Activated CD8-positive, alpha-beta memory T cell treated with anti-CD3 and anti-CD28 coated beads, Interleukin-2, amount 50 U/mL, for 4 hours (primary cell): ENCODE measurements at places on chromosomes 4 and X.

GRCh38 chrX:37644381-37645305 is 40.9 kb upstream of the XK start:
- DNase-seq, result no peak

DNA sequence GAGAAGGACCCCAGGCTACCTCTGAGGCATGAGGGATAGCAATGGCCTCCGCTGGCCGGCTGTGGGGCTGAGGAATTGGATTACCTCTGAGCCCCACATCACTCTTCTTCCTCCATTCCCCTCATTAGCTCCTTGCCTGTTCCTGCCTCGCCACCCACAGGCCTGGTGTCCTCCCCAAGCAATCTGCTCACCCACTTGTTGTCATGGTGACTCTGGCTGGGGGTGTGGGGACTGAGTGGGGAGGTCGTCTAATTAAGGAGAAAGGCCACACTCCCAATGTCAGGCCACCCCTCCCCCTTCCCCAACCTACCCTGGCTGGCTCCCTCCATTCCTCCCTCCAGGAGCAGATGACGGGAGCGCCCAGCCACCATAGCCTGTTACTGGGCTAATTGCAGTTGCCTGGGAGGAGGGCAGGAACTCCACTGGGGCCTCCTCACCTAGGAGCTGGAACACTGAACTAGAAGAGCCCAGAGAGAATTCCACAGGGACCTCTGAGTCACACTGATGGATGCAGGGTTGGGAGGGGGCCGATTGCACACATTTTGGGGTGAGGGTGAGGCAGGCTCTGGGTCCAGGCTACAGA is 20.7 kb downstream of the NALF2 start:
- no peak for DNase-seq

DNA sequence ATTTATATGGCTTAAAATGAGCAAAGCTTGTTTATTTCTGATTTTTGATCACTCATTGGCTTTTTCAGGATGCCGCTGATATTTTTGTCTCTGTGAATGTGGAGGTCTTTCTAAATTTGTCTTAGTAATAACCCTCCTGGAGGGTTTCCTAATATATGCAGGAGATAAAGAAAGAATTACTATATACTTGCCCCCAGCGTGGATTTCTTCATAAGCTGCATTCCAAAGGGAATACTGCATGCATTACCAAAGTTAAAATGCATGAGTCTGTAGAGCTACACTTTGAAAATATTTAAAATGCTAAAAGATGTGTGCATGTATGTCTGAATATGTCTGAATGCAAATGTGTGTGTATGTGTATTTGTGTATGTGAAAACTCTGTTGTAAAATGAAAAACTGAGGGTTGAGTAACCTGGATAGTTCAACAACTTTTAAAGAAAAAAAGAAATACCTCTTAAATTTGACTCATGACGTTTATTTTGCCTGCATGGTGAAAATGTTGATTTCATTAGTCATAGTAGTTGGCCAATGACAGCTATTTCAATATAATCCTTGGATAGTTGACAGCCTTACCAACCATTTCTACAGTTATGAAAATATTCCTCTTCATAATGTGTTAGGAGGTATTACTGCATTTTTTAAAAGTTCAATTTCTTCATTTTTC is 113.2 kb upstream of the ZNF827 start:
- no peak for DNase-seq

DNA sequence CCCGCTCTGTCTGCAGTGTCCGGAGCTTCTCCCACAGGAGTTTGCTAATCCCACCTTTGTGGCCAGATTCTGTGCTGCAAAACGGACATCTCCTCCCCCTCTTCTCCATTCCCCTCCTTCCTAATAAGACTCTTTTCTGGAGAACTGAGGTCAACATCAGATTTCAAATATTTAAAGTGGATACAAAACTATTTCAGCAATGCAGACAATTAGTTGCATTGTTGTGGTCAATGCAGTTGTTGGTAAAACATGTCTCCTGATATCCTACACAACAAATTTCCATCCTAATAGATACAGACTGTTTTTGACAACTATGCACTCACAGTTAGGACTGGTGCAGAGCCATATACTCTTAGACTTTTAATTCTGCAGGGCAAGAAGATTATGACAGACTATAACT is 5.1 kb upstream of the MCUB start:
- no peak for DNase-seq

GRCh38 chr4:153518001-153518400 is 51.8 kb downstream of the TMEM131L start:
- DNase-seq, result no peak

GRCh38 chr4:56662782-56663468 is 18.2 kb downstream of the HOPX start:
- no peak for DNase-seq

DNA sequence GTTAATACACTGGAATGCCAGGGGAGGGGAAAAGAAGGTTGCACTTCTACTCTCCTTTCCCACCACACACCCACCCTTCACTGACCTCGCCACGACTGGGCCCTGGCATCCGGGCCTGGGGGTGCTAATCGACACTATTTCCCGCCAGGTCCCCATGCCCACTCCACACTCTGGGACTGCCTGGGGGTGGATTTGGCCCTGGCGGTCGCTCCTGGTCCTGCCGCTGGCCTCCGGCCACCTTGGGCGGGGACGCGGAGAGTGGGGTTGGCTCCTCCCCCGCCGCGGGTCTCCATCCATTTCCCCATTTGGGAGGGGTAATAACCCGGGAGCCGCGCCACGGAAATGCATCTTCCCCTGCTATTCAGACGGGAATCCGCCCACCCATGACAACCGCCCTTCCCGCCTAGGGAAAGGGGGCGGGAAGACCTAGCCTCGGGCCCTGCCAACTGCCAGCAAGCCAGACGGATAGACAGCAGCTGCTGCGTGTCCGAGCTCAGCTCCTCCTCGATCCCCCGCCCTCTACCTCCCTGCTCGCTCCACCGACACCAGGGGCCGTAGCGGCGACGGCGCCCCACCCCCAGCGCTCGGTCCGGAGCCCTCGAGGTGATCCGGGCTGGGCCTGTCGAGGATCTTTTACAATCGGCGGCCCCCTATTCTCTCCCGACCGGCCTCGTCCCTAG is 78.1 kb downstream of the RLIM start:
- peak; percentile 18 for DNase-seq

- no peak for DNase-seq
These were observed 175.3 kb downstream of the MAML3 start for GRCh38 chr4:139978692-139979091.

GRCh38 chr4:80540785-80541469 is 205.4 kb downstream of the CFAP299 start:
- no peak for DNase-seq

DNA sequence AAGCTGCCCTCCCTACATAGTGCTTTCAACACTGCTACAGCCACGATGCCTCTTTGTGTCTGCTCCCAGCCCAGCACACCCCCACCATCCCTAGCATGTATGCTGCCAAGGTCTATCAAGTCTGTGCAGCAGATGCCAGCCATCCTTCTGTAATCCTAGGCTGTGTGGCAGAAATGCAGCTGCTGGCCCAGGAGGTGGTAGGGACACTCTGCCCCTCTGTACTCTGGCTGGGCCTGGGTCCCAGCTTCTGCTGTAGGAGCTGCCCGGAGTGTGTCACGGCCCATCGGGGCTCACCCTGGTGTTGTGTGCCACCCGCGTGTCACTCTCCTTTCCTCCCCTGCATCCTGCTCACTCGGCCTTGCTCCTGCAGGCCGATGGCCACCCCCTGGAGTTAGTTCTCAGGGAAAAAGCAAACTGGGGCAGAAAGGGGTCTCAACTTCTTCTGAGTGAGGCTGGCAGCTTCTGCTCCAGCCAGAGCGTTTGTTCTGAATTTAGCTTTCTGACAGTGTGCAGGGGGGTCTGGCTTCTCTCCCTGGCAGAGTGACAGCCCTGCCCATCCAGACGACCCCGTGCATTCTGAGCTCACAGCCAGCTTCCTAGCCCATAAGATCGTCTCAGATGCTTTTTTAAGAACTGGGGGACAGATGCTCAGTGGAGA is 22.7 kb downstream of the PSAPL1 start:
- peak; percentile 7 for DNase-seq

DNA sequence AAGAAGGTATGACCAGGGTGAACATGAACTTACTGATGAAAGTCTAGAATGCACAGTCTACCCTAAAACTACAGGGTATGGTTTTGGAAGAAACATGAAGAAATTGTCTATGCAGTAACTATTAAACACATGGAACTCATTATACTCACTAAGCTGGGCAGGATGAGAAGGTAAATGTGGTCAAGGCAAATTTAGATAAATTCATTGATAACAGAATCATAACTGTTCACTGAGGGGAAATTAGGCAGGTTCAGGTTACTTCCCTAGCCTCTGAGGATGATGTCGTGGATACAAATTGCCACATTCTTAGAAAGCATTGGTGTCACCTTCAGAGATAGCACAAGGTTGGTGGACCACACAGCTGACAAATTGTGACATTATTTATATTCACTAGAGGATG is 40.4 kb upstream of the MID1IP1 start:
- no peak for DNase-seq

GRCh38 chr4:139286186-139286698 is 6.2 kb upstream of the MGARP start:
- DNase-seq, result no peak
